ENCODE measurements at places on chromosomes 2 and 18.

GRCh38 chr2:96882230-96882629 is 12.3 kb upstream of the SEMA4C start:
- DNase-seq = no peak

GRCh38 chr2:192827735-192828134 is 633.0 kb upstream of the TMEFF2 start:
- no peak for DNase-seq

DNA sequence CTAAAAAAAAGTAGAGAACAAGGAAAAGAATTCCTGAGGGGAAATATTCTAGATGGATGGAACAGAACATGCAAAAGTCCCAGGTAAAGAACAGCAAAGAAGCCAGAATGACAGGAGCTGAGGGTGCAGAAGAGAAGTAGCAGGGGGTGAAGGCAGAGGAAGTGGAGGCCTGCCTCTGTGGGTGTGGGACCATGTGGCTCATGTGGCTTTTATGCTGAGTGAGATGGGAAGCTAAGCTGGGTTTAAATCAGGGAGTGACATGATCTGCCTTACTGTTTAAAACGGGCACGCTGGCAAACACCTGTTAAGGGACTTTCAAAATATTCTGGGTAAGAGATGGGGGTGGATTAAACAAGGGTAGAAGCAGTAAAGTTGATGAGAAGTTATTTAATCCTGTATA is 40.0 kb downstream of the GKN2 start:
- DNase-seq = peak; percentile 37

- DNase-seq = no peak
These were observed 803.6 kb upstream of the ZEB2 start for GRCh38 chr2:145323512-145323911.

GRCh38 chr2:562391-563364 is 114.5 kb downstream of the TMEM18 start:
- DNase-seq = no peak

DNA sequence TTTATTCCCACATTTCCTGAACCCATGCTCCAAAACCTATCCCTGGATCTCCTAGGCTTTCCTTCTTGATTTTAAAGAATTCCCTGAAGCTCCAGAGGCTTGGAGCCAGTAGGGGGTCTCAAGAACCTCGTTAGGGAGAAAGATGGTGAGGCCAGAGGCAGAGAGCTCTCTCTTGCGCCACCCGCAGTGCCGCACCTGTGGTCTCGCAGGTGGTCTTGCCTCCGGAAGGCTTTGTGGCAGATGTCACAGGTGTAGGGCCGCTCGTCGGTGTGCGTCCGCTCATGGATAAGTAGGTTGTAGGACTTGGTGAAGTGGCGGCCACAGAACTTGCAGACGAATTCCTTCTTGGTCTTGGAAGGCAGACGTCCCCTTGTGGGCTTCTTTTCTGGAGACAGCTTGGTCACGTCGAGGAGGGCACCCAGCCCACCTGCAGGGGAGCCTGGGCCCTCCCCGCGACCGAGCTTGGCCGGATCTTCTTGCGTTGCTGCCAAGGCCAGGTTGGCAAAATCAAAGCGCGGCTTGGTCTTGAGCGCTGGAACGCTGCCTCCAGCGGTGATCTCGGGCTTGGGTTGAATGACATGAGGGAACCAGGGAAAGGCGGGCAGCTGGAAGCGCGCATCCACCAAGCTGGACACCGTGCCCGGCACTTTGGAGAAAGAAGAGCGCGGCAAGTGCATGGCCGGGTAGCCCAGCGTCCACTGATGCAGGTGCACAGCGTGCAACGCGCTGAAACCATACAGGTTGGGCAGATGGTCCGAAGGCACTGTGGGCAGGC is 5.3 kb downstream of the OSR1 start:
- DNase-seq = no peak

- DNase-seq = no peak
These were observed 188.1 kb downstream of the FMNL2 start for GRCh38 chr2:152523091-152523490.

GRCh38 chr2:215850380-215850779 is 163.0 kb downstream of the MREG start:
- DNase-seq = no peak

DNA sequence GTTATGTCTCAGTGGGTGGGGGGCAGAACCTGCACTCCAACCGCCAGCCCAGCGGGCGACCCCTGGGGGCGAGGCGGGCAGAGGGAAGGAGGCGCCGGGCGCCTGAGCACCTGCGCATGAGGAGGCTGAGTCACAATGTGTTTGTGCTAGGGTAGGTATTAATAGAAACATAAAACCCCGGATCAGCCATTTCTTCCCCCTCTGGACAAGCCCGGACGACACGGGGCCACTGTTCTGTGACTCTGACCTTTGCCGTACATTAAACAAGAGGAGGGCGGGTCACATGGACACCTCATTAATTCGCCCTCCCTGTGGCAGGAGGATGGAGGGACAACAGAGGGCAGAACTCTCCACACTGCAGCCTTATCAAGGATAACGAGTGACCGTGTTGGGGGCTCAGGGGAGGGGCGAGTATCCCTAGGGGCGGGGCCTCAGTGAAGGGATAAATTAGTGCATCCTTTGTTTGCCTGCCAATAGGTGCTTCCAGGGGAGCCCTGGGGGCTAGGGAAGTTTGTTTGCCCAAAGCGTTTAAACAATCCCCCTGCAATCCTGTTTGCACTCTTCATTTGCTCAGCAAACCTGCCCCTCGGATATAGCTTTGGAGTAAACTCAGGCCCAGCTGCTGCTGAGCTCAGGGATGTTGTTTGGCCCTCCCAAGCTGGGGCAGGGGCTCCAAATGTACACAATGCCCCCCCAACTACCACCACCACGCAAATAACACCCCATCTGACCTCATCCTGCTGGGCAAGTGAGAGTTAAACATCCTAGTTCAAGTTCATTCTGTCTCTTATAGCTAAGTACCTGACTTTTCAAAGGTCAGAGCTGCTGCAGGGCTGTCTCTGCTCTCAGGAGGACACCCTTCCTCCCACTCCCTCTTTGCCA is 171.2 kb upstream of the GLI2 start:
- DNase-seq = no peak

- peak; percentile 46 for DNase-seq
These were observed 815 bp downstream of the GMCL1 start for GRCh38 chr2:69830045-69830905.

- no peak for DNase-seq
These were observed 55.1 kb downstream of the RHOB start for GRCh38 chr2:20501974-20502373.

- no peak for DNase-seq
These were observed 174.4 kb downstream of the ICOS start for GRCh38 chr2:204110751-204111516.

- DNase-seq = no peak
These were observed 103.4 kb downstream of the HDAC4 start for GRCh38 chr2:239297142-239298004.

DNA sequence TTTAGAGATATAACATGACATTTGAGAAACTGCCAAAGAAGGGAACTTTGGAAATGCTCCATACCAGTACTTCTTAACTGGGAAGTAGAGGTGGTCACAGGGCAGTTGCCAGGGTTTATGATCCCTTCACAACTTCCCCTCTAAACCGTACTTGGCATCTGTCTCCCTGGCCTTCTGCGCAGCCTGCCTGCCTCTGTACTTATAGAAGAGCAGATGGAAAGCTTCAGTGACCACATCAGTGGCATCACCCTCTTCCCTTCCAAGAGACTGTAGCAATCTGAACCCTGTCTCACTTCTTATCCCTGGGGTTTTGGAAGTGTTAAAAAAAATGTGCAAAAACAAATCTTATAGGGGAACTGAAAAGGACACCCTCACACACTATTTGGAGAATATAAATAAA is 64.1 kb downstream of the EIF2AK3 start:
- no peak for DNase-seq

- DNase-seq = peak; percentile 56
These were observed 2.9 kb upstream of the CASP8 start for GRCh38 chr2:201257381-201257955.

DNA sequence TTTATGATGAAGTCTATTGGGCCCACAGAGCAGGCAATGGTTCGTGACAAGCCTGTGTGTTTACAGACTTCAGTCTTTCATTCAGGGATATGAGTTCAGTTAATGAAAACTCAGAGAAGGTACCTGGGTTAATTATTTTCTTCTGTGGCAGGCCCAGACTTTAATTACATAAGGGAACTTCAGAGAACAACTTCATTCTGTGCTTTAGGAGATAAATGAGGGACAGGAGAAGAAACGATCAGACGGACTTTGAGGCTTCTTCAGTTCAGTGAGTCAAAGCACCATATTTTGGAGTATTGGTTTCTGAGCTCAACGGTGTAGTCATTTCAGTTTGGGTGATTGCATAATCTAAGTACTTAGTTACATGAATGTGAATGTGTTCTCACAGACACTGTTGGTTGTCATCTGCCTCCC is 203.0 kb upstream of the KCNJ3 start:
- no peak for DNase-seq

- DNase-seq = no peak
These were observed 148.5 kb upstream of the DLX2 start for GRCh38 chr2:172251231-172251630.

DNA sequence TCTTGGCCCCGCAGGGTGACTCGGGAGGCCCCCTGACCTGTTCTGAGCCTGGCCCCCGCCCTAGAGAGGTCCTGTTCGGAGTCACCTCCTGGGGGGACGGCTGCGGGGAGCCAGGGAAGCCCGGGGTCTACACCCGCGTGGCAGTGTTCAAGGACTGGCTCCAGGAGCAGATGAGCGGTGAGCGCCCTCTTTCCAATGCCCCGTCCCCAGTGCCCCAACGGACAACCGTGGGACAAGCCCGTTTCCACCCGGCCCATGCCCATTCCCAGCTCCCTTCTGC is 2.6 kb upstream of the CHRND start:
- DNase-seq = no peak

DNA sequence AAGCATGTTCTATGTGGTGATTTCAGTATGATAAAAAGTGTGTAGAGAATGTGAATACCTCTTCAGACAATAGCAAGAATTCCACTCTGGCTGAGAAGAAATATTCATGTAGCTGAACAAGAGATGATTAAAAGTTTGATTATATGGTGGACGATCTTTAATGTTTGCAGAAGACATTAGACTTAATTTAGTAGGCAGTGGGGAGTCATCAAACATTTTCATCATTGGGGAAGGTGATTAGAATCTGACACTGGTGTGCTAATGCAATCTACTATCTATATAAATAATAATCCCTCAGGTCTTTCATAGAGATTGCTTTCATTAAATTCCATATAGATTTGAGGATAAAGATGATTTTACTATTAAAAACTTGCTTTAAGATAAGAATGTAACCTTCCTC is 761.0 kb downstream of the SOCS6 start:
- no peak for DNase-seq

- DNase-seq = no peak
These were observed 83.8 kb upstream of the FAM237A start for GRCh38 chr2:206558492-206558891.

DNA sequence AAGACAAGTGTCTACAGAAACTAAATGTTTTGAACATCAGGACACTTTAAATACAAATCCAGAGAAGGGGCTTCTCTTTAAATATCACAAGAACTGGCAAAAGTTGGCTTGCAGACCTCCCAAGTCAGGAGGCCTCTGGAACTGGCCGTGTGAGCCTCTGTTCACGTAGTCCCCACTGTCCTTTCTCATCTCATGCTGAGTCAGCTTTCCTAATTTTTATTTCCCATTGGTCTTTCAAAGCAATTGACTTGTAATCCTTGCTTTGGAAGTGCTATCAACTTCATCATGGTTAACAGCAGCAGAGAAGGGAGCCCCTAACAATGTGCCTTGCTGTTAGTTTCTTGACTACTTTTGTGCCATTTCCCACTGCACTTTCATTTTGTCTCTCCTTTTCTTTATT is 303.3 kb downstream of the DPP10 start:
- no peak for DNase-seq

GRCh38 chr2:236997069-236997715 is 88.5 kb upstream of the COPS8 start:
- no peak for DNase-seq

DNA sequence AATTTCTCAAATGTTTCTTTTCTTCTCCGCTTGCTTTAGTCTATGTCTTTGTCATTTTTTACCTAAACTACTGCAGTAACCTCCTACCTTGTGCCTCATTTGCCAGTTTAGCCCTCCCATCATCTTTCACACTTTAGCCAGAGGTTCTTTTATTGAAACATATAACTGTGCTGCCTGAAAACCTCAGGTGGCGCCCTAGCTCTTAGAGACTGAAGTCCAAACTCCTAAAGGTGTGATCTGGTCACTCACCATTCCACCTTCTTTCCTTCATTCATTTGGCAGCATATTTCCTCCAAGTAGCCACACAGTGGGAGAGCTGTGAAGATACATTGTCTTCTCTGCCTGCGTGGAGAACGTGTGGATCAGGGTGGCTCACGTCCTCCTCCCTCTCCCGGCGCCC is 98.2 kb upstream of the MAPRE2 start:
- DNase-seq = no peak

- DNase-seq = no peak
These were observed 177.2 kb downstream of the EN1 start for GRCh38 chr2:118670276-118670675.

GRCh38 chr2:85066006-85066740 is 67.0 kb upstream of the TCF7L1 start:
- DNase-seq = no peak

DNA sequence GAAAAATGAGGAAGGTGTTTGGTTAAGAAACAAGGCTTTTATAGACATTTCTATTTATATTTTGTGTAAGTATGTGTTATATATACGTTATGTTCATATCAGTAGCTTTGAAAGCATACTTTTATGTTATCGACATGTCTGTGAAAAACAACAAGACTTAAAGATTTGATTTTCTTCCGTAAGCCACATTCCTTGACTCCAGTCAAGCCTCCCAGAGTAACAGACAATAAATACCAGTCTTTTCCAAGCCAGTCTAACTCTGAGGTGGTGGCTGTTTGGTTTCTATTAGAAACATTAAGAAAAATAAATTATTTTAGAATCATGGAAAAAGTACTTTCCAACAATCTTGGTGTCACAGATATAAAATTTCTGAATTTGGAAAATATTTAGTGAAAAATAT is 16.3 kb upstream of the ITGAV start:
- DNase-seq = no peak

DNA sequence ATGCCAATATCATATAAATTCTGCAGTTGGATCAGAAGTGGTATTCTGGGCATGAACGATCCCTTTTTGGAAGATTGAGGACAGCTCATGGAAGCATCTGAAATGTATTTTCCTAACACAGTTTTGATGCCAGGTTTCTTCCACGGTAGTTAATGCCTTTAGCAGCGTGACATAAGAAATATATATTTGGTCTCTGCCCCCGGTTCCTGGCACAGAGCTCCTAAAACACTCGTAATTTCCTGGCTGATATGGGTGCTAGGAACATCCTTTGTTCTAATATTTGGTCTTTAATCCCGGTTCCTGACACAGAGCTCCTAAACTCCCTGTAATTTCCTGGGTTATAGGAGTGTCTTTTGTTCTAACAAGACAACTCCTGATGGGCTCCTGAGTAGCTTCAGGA is 8.2 kb upstream of the CABLES1 start:
- no peak for DNase-seq

GRCh38 chr18:22513721-22514481 is 96.2 kb upstream of the CTAGE1 start:
- DNase-seq = no peak

GRCh38 chr2:153388246-153388645 is 90.3 kb downstream of the RPRM start:
- no peak for DNase-seq

Data from effector memory CD8-positive, alpha-beta T cell (primary cell).